ENCODE measurements at places on chromosomes 2 and 18.

GRCh38 chr2:233794128-233794658 lies 16.1 kb downstream of the MROH2A start:
- DNase-seq = no peak

DNA sequence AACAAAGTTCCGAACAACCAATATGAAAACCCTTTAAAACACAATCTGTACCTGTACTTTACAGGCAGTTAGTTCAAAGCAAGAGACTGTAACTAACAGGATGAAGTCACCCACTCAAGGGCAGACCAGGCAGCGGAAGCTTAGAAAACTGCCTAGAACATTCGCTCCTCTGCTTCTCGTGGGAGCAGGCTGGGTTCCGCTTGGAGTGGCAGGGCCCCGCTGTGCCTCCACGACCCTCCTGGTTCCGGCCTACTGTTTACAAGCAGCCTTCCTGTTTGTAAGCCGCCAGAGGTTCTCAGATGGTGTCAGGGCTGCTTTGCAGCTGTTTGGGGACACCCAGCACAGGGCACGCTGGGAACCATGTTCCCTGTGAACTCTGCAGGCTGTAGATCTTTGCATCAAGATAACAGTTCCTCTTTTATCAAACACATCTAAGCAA lies 31.3 kb downstream of the CIB4 start:
- no peak for DNase-seq

DNA sequence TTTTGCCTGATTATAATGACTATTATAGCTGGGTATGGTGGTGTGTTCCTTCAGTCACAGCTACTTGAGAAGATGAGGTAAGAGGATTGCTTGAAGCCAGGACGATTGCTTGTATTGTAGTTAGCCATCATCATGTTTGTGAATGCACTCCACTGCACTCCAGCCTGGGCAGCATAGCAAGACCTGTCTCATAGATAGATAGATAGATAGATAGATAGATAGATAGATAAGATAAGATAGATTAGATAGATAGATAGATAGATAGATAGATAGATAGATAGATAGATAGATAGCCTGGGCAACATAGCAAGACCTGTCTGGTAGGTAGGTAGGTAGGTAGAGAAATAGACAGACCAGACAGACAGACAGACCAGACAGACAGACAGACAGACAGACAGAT lies 127.3 kb downstream of the MGAT5 start:
- DNase-seq = no peak

DNA sequence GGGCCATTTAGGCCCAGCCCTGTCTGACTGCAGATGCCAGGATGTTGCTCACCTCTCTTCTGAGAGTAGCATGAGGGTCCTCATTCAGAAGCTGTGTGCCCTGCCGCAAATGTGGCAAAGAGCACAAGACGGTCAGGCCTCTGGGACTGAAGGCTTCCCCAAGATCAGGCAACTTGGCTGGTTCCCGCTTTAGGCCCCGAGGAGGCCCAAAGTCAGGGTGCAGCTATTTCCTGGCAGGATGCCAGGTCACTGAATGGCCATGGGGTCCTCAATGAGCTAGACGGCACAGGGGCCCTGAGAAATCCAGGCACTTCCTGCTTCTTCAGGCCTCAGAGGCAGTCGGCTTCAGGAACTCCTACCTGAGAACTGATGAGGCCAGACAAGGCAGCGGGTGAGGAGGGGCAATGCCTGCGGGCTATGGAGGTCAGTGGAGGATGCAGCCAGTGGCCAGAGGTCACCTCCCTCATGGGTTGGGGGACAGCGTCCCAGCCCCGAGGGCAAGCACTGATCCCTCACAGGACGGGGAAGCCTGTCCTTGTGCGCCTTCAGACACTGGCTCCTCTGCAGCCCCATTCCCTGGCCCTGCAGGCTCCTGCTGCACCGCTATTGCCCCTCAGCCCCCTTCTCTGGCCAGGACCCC lies 44.9 kb downstream of the LMAN2L start:
- DNase-seq = no peak

GRCh38 chr18:72720116-72720515 lies 147.7 kb downstream of the NETO1 start:
- DNase-seq = no peak

- no peak for DNase-seq
These were observed 1.4 kb upstream of the ATP8B1 start for GRCh38 chr18:57804557-57804956.

- no peak for DNase-seq
These were observed 1407.4 kb upstream of the ZEB2 start for GRCh38 chr2:145927131-145927950.

DNA sequence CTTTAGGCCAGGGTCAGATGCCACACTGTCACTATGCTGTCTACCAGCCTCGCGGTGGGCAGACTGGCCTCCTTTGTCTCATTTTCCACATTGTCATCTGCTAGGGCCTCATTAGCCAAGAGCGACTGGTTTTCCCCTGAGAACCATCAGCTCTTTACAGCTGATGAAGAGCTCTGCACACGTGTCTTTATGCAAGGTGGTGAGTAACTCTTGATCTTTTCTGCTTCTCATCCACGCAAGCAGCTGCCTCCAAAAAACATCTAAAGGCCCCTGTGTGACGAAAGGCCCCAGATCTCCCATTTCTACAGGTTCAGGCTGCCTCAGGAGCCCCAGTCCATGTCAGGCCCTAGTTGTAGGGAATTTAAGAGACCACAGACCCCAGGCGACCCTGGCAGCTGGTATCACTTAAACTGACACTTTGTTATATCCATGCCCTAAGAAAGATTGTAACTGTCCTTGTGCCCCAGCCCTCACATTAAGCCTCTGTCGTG lies 52.9 kb downstream of the DPYSL5 start:
- no peak for DNase-seq

GRCh38 chr18:7158216-7158615 lies 40.6 kb upstream of the LAMA1 start:
- no peak for DNase-seq

- DNase-seq = no peak
These were observed 167.1 kb downstream of the MYO1B start for GRCh38 chr2:191412353-191412752.

DNA sequence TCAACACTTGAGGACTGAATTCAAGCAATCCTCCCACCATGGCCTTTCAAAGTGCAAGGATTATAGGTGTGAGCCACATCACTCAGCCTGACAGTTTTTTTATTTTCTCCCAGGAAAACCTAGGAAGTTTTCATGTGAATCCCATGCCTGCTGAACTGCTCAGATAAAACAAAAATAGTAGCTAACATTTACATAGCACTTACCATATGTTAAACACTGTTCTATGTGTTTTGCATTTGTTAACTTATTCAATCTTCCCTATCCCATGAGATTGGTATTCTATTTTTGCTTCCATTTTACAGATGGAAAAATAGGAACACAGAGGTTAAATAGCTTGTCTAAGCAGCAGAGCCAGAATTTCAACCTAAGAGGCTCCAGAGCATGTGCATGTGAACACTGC lies 157.4 kb upstream of the KCTD1 start:
- no peak for DNase-seq

- no peak for DNase-seq
These were observed 292.8 kb downstream of the EN1 start for GRCh38 chr2:118554616-118555015.

DNA sequence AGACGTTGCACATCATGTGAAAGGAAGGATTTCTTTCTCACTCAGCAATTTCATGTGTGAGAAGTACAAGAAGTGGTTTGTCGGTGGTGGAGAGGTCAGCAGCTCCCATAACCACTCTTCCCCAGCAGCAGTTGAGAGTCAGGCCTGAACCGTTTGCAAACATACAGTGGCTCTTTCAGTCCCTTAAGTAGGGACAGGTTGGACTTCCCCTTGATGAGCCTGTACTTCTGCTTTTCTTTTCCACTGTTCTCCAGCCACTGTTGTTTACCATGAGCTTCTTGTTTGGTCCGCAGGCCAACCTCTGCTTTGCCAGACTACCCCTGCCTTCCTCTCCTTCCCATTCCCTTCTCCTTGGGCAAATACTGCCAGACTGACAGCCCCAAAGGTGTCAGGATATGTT lies 391.3 kb upstream of the CELF4 start:
- no peak for DNase-seq

DNA sequence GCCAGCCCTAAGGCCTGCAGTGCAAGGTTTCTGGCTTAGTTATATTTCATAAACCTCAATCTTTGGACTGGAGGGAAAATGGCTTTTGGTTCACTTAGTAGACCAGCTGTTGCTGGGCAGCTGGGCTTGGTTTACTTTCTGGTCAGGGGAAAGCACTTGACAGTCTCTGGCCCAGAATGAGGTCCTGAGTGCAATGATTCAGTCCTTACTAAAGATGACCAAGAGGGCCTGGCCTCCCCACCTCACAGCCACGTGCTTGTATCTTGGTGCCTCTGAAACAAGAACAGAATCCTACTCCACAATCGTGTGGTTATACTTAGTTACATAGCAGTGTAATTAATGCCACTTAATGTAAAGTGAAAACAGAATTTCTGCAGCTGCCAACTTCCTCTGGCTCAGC lies 325.5 kb upstream of the MEIS1 start:
- DNase-seq = no peak

DNA sequence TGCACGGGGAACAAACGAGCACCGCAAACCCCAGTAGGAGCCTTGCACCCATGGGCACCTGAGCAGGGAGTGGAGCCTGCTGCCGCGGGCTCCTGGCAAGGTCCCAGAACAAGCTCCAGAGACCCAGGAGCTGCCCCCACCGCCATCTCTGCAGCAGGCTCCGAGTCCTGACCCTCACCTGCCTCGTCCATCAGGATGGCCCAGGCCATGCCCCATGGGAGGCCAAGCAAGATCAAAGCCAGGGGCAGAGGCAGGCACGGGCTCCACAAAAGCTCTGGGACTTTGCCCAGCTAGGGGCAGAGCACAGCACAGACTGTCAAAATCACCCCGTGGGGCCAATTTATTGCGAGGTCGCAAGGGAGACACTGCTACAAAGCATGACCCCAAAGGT lies 43.6 kb downstream of the GPC1 start:
- no peak for DNase-seq

Data from stimulated activated CD8-positive, alpha-beta memory T cell treated with anti-CD3 and anti-CD28 coated beads, Interleukin-7, amount 100 ng/mL, for 1 hour (primary cell).